ENCODE measurements at places on chromosomes 4 and X. TPM values are rescaled to one million over a fixed set of nuclear protein-coding genes. Genes with fewer than 3 reads are reported as not detected.

Gene SPANXC
- total RNA-seq = not detected

Gene DIPK2B
- total RNA-seq = not detected

Gene ATG4A
- total RNA-seq = 2.8 TPM

Gene EMCN
- total RNA-seq = not detected

Gene FAM90A26
- not detected for total RNA-seq

- no peaks in the 10 kb centered on the region for H3K36me3 ChIP-seq
- peak; percentile 76 for DNase-seq
- peaks cover 26% of the 10 kb centered on the region for H3K4me1 ChIP-seq
- no peak overlapping the region for H3K4me3 ChIP-seq
- H3K27me3 ChIP-seq = no peaks in the 10 kb centered on the region
- H3K27ac ChIP-seq = no peak overlapping the region
Measured at GRCh38 chr4:92091335-92091734, 212.4 kb upstream of the GRID2 start.

GRCh38 chr4:183013730-183014002 is 85.4 kb upstream of the WWC2 start:
- no peaks in the 10 kb centered on the region for H3K27me3 ChIP-seq
- no peaks in the 10 kb centered on the region for H3K4me1 ChIP-seq
- no peak overlapping the region for H3K27ac ChIP-seq
- no peak overlapping the region for H3K4me3 ChIP-seq

DNA sequence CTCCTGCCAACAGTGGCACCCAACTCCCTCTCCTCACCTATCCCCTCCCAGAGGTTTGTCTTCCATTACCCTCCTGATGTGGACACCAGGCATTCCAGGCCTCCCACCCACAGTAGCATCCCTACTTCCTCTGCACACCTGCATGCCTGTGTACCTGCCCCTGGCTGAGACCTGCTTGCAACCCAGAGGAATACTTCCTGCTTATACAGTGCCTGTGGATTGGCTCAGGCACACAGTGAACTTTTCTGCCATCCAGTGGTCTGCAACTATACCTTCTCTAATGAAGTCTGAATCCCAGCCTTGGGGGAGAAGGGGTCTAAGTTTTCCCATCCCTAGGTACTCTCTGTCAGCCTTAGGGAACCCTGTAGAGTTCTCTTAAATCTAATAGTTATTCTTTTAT is 169.9 kb downstream of the IQCM start:
- no peaks in the 10 kb centered on the region for H3K27me3 ChIP-seq
- H3K27ac ChIP-seq = no peak overlapping the region
- H3K36me3 ChIP-seq = no peaks in the 10 kb centered on the region
- peaks cover 16% of the 10 kb centered on the region for H3K4me1 ChIP-seq
- no peak overlapping the region for H3K4me3 ChIP-seq

GRCh38 chr4:125346616-125347015 is 31.9 kb downstream of the FAT4 start:
- H3K4me1 ChIP-seq = peaks cover 25% of the 10 kb centered on the region
- H3K36me3 ChIP-seq = no peaks in the 10 kb centered on the region
- no peak overlapping the region for H3K4me3 ChIP-seq
- no peak overlapping the region for H3K27ac ChIP-seq

DNA sequence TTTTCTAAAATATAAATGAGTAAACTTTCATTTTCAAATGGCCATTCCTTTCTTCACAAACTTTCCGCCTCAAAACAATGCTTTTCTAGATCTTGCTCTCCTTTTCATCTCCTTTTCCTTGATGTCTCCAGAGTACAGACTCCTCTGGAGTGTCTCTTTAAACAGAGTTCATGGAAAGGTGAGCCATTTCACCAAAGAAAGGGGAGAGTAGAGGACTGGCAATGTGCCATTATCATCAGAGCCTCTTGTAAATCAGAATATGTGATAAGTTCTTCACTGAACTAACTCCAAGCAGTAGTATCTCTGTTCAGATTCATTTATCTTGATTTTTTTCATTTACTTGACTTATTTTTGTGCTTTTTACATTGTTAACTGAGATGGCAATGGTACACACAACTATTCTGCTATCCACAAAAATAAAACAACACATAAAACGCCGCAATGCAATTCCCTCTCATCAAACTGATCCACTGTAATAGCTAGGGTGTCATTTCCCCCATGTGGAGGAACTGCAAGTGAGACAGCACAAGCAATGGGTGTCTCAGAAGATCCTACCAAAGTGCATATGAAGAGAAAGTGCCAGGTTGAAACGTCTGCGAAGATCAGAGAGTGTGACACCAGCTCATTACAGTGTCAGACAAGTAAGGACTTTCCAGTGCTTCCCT is 125.4 kb downstream of the RASL11B start:
- H3K27me3 ChIP-seq = no peaks in the 10 kb centered on the region
- H3K36me3 ChIP-seq = no peaks in the 10 kb centered on the region
- no peak overlapping the region for H3K27ac ChIP-seq
- no peaks in the 10 kb centered on the region for H3K4me1 ChIP-seq
- no peak overlapping the region for H3K4me3 ChIP-seq

GRCh38 chrX:116462822-116463221 is at the start of gene CT83:
Gene CT83 (minus strand): TSS chrX:116462976. CDS start chrX:116462856, 120 bp downstream.
- no peaks in the 10 kb centered on the region for H3K4me1 ChIP-seq
- H3K4me3 ChIP-seq = no peak within 1 kb of the TSS
- no peaks in the 10 kb centered on the region for H3K36me3 ChIP-seq
- no peaks in the 10 kb centered on the region for H3K27me3 ChIP-seq
